ENCODE measurements at places on chromosomes 13 and 19. TPM values are rescaled to one million over a fixed set of nuclear protein-coding genes. Genes with fewer than 3 reads are reported as not detected.
A peak's percentile ranks its signal among the peaks of the same experiment; 100 is the strongest.

CTXN1 gene
- total RNA-seq = 48.2 TPM

METTL21C gene
- not detected for total RNA-seq

DNA sequence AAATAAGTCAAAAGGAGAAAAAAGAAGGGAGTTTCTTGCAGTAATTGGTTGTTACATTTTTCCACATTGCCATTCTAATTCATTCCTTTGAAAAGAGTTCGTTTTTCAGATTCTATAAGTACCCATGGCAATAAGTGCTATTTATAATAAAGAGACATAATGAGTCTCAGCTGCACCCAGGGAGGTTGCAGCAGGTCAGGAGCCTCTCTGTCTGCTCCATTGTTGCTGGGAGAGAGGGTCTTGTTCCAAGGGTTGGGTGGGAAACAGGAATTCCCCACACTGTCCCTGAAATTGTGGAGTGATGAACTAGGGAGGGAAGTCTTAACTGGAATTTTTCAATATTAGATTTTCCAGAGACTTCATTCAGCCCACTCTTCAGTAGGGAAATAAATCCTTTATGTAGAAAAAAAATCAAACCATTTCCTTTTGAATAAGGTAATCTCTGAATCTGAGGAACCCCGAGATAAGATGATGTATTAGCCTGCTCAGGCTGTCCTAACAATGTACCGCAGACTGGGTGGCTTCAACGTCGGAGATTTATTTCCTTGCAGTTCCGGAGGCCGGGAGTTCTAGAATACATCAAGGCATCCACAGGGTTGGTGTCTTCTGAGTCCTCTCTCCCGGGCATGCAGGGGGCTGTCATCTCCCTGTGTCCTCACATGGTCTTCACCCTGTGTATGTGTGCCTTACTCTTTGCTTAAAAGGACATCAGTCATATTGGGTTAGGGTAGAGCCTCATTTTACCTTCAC is 342.7 kb upstream of the TMTC4 start:
- H3K27me3 ChIP-seq = no peaks in the 10 kb centered on the region
- no peak overlapping the region for H3K27ac ChIP-seq
- no peaks in the 10 kb centered on the region for H3K36me3 ChIP-seq
- H3K4me1 ChIP-seq = peaks cover 5% of the 10 kb centered on the region

- H3K4me3 ChIP-seq = no peak overlapping the region
- no peaks in the 10 kb centered on the region for H3K27me3 ChIP-seq
- peaks cover 14% of the 10 kb centered on the region for H3K36me3 ChIP-seq
- no peak overlapping the region for H3K27ac ChIP-seq
- H3K4me1 ChIP-seq = no peaks in the 10 kb centered on the region
Measured at GRCh38 chr19:7562646-7563393, 27.3 kb downstream of the PNPLA6 start.

- H3K27ac ChIP-seq = peak overlapping the region; percentile 38
- H3K27me3 ChIP-seq = peaks cover 4% of the 10 kb centered on the region
- no peak for DNase-seq
- no peaks in the 10 kb centered on the region for H3K36me3 ChIP-seq
Measured at GRCh38 chr13:21079761-21080592, 18.6 kb upstream of the LATS2 start.

- H3K36me3 ChIP-seq = no peaks in the 10 kb centered on the region
- peak; percentile 32 for DNase-seq
- H3K27me3 ChIP-seq = peaks cover 21% of the 10 kb centered on the region
- no peak overlapping the region for H3K27ac ChIP-seq
Measured at GRCh38 chr19:17831419-17831888, 10.1 kb upstream of the INSL3 start.

IL12RB1 gene
- not detected for total RNA-seq

GRCh38 chr13:53182724-53183123 is 154.1 kb downstream of the OLFM4 start:
- no peaks in the 10 kb centered on the region for H3K36me3 ChIP-seq
- peaks cover 4% of the 10 kb centered on the region for H3K27me3 ChIP-seq
- no peak for DNase-seq
- no peaks in the 10 kb centered on the region for H3K4me1 ChIP-seq

DNA sequence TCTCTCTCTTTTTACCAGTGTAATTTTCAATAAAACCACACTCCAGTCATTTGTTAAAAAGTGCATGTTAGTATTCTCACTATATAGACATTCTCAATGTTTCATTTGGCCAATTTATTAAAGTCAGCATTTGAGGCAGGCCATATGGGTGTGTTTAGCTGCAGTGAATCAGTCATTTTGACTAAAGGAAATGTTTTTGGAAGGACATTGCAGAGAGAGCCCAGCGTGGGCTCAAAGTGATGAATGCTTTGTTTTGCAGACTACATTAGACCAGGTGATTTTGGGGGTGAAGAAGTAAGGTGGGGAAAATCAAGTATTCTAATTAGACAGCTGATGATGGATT is 116.7 kb downstream of the POSTN start:
- H3K27ac ChIP-seq = no peak overlapping the region
- DNase-seq = no peak
- H3K4me1 ChIP-seq = peaks cover 2% of the 10 kb centered on the region
- H3K4me3 ChIP-seq = no peak overlapping the region
- H3K27me3 ChIP-seq = peaks cover 10% of the 10 kb centered on the region

DNA sequence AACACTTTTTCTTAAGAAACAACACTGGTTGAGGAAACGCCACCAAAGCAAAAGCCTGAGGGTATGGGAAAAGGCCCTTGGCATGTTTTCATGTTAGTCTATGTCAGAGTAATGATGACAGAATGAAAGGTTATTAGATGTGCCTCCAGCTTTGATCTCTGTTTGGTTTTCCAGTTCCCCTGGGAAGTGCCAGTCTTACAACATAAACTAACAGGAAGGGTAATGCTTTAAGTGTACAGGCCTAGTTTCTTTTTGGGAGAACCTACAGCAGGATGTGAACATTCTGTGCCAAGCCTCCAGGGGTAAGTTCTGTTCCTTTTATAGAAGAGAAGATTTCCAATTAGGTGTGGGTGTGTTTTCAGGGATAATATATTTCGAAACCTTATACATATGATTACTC is 121.7 kb downstream of the FNDC3A start:
- H3K4me3 ChIP-seq = no peak overlapping the region
- H3K36me3 ChIP-seq = no peaks in the 10 kb centered on the region
- H3K4me1 ChIP-seq = no peaks in the 10 kb centered on the region
- H3K27me3 ChIP-seq = no peaks in the 10 kb centered on the region

CD209 gene
- not detected for total RNA-seq

DNA sequence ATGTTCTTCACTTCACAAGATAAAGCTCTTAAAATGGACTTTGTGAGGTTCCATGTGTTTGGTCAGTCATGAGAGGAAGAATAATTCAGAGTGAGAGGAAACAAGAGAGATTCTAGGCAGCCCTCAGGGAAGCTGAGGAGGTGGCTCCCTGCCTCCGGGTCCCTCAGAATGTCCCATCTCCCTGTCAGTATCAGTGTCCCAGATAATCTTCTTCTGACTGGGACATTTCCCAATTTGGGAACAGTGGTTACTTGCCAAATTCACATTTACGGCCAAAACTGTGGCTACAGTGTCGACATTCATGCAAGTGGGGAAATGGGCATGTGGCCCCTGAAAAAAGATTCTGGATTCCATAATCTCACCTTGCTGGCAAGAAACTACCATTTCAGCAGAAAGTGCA is 9.0 kb downstream of the ZNF417 start:
- H3K27ac ChIP-seq = no peak overlapping the region
- no peak for DNase-seq
- H3K27me3 ChIP-seq = no peaks in the 10 kb centered on the region
- H3K36me3 ChIP-seq = peaks cover 40% of the 10 kb centered on the region

ZNF471 gene
- total RNA-seq = 1.5 TPM

KLF1 gene
- 0.89 TPM for total RNA-seq

- H3K4me1 ChIP-seq = peaks cover 22% of the 10 kb centered on the region
- no peak overlapping the region for H3K4me3 ChIP-seq
- peaks cover 18% of the 10 kb centered on the region for H3K36me3 ChIP-seq
- H3K27ac ChIP-seq = no peak overlapping the region
- no peak for DNase-seq
- H3K27me3 ChIP-seq = peaks cover 31% of the 10 kb centered on the region
Measured at GRCh38 chr19:34573226-34573864, 91.8 kb downstream of the WTIP start.

ALKBH6 gene
- total RNA-seq = 28.1 TPM

DNA sequence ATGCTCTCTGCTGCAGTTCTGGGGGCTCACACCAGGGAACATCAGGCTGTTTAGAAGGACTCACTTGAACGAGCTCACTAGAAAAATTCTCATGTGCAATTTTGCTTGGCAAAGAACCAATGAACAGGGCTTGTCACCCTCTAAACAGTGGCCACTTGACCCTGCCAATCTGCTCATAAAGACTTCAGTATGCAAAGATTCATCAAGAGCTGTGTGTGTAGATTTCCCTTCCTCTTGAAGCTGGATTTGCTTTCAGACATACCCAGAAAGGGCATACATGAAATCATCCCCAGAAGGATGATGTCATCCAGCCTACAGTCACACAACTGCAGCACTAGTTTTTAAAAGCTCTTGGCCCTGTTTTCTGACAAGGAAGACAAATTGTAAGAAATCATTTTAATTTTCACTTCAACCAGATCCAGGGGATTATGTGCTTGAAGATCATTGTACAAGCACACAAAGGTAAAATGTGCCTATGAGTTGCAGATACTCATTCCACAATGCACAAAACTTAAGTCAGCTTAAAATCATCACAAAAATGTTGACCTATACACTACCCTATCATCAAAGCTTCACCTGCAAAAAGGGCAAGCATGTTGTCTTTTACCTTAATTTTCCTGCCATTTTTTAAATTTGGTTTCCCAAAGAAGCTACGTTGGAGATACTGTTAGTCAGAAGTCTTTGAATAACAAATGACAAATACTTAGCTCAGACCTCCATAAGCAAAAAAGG is 5.2 kb upstream of the STK24 start:
- no peaks in the 10 kb centered on the region for H3K27me3 ChIP-seq
- DNase-seq = no peak
- H3K4me3 ChIP-seq = no peak overlapping the region
- no peaks in the 10 kb centered on the region for H3K36me3 ChIP-seq

DNA sequence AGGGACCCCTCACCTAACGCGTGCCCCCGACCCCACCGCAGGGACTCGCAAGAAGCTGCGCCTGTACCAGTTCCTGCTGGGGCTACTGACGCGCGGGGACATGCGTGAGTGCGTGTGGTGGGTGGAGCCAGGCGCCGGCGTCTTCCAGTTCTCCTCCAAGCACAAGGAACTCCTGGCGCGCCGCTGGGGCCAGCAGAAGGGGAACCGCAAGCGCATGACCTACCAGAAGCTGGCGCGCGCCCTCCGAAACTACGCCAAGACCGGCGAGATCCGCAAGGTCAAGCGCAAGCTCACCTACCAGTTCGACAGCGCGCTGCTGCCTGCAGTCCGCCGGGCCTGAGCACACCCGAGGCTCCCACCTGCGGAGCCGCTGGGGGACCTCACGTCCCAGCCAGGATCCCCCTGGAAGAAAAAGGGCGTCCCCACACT is 4.7 kb upstream of the MYBPC2 start:
- peaks cover 21% of the 10 kb centered on the region for H3K4me1 ChIP-seq
- H3K4me3 ChIP-seq = peak overlapping the region; percentile 47
- peak; percentile 81 for DNase-seq
- H3K36me3 ChIP-seq = no peaks in the 10 kb centered on the region
- H3K27me3 ChIP-seq = peaks cover 35% of the 10 kb centered on the region
- H3K27ac ChIP-seq = no peak overlapping the region

DNA sequence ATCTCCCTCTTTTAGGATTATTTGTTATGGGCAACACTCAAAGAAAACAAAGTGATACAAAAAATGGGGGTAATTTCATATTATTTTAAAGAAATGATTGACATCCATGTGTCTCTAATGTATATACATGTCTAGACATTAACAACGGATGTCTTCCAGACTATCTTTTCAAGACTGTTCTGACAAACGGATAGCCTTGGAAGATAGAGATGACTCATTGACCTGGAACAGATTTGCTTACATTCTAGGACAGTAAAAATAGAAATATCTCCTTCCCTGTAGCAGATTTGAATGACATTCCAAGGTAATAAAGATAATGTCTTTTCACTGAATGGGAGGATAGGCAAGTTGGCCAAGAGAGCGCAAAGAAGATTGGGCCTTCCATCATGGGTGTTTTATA is 26.2 kb upstream of the SLITRK6 start:
- no peaks in the 10 kb centered on the region for H3K27me3 ChIP-seq
- H3K4me1 ChIP-seq = no peaks in the 10 kb centered on the region
- DNase-seq = no peak
- no peaks in the 10 kb centered on the region for H3K36me3 ChIP-seq

GRCh38 chr19:51137792-51138425 is 4.2 kb upstream of the SIGLEC7 start:
- no peak overlapping the region for H3K27ac ChIP-seq
- no peak overlapping the region for H3K4me3 ChIP-seq
- peaks cover 9% of the 10 kb centered on the region for H3K27me3 ChIP-seq
- H3K36me3 ChIP-seq = no peaks in the 10 kb centered on the region
- H3K4me1 ChIP-seq = peaks cover 25% of the 10 kb centered on the region

GRCh38 chr13:27309401-27309958 is 38.9 kb downstream of the RASL11A start:
- no peaks in the 10 kb centered on the region for H3K27me3 ChIP-seq
- no peak for DNase-seq
- H3K4me3 ChIP-seq = no peak overlapping the region
- peaks cover 9% of the 10 kb centered on the region for H3K4me1 ChIP-seq

DNA sequence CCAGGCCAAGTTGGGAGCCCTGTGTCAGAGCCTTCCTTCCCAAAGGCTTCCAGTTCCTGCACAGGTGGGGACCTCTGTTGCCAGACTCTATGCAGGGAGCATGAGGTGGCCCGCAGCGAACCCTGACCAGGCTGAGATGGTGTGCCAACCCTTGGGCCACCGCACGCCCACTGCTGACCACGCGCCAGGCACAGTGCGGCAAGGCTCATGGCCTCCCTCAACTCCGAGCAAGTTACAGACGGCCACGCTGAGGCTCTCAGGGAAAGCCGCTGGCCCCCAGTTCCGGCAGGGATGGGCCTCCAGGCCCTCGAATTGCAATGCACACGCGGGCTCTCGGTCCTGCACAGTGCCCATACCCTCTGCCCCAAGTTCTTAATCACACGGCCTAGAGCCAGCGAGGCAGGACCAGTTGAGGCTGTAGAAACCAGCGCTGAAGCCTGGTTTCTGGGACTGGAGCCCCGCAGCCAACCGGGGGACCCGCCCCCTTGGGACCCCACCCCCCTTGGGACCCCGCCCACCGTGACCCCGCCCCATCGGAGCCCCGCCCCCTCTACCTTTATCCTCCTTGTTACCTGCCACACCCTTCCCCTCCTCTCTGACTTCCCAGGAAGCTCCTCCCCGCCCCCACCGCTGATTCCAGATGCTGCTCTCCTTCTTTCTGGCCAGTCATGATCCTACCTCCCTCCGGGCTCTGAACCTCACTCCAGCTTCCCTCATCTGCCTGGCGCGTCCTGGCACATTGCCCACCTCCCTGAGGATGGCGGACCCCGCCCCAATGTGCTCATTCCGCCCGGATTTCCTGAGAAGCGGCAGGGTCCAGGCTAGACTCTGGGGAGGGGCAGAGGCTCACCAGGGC is 6.0 kb downstream of the PEX11G start:
- H3K27me3 ChIP-seq = no peaks in the 10 kb centered on the region
- peak overlapping the region; percentile 69 for H3K4me3 ChIP-seq
- peak; percentile 89 for DNase-seq
- H3K4me1 ChIP-seq = peaks cover 16% of the 10 kb centered on the region

ZNF528 gene
- total RNA-seq = 20.8 TPM

PSENEN gene
- total RNA-seq = 84.0 TPM

GRCh38 chr19:33168528-33168927 is 25.6 kb upstream of the LRP3 start:
- peaks cover 5% of the 10 kb centered on the region for H3K4me1 ChIP-seq
- peaks cover 18% of the 10 kb centered on the region for H3K36me3 ChIP-seq
- no peak overlapping the region for H3K27ac ChIP-seq
- H3K27me3 ChIP-seq = peaks cover 6% of the 10 kb centered on the region
- no peak overlapping the region for H3K4me3 ChIP-seq

All from WTC11 (cell line).